AG09319 (cell line): ENCODE measurements at places on chromosomes 7 and 10.

GRCh38 chr7:157977306-157977705, 610.3 kb downstream of the PTPRN2 start:
- DNase-seq: no peak

- no peak for DNase-seq
Observed at GRCh38 chr7:132757783-132758182, 181.5 kb upstream of the PLXNA4 start.

DNA sequence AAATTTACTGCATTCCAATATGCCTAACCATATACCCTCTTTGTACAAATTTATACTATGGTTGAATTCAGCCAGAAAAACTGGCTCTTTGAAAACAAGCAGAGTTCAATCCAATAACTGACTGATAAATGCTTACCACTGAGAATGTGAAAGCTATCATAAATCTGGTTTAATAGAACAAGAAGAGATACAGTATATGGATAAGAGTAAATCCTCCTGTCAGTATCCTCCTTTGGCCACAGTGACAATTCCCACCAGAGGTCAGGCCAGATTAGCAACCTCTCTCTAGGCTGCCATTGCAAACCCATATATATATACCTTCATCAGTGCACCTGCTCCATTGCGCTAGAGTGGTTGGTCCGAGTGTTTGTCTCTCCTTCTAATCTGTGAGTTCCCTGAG, 647.2 kb downstream of the GRM8 start:
- DNase-seq: no peak

GRCh38 chr10:77873536-77874380, 52.8 kb downstream of the DLG5 start:
- DNase-seq: no peak

DNA sequence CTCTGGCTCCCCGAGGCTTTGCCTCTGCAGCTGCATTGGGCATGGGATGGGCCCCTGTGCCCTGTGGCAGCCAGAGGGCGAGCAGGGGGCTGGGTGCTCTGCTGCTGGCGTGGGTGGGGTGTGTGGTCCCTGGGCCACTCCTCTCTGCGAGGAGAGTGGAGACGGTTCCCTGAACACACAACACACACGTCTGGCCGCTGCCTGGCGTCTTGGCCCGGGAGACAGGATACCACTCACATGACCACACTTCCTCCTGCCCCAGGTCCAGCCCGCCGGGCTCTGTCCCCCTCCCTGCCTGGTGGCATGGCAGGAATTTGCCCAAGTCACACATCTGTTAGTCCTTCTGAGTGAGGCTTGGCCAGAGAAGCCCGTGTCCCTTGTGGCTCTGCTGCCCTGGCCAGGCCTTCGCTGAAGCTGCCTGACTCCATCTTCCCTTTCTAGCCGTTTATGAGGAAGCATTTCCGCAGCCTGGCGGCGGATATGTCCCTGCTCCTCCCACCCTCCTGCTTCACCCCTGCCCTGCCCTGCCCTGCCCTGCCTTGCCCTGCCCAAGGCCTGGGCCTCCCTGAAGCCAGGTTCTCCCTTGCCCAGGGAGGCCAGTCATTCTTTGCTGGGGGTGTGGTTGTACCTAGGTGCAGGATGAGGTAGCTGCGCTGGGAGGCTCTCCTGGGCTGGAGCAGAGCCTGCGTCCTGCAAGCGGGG, 3.0 kb downstream of the BRI3 start:
- DNase-seq: peak; percentile 57

- DNase-seq: no peak
Observed at GRCh38 chr7:47349401-47349800, 232.5 kb downstream of the TNS3 start.

GRCh38 chr7:46707973-46708372, 786.9 kb upstream of the IGFBP3 start:
- no peak for DNase-seq

GRCh38 chr10:44995914-44996669, 4.6 kb upstream of the ZNF22 start:
- peak; percentile 75 for DNase-seq

DNA sequence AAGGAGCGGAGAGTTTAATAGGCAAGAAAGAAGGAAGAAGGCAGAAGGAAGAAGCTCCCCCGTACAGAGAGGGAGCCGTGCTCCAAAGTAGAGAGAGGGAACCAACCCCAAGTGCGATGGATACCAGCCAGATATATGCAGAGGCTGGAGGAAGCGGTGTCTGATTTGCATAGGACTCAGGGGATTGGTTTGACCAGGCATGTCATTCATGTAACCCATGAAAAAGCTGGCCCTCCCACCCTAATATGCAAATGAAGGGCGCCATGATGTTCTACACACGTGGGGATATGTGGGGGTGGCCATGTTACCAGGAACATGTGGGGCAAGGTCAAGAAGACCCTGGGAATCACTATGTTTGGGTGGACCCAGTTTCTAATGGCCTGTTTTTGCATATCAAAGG, 40.6 kb upstream of the FAM3C start:
- no peak for DNase-seq

DNA sequence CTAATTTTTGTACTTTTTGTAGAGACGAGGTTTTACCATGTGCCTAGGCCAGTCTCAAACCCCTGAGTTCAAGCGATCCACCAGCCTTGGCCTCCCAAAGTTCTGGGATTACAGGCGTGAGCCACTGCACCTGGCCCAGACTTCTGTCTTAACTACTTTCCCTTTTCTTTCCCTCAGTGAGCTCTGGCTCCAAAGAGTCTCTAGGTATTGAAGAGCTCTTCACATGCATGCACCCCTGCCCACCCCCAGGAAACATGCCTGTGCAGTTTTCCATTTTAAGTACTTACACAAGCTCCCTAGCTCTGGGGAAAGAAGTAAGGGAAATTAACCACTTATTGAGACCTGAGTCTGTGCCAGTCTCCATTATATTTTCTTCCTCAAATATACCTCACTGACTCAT, 2.0 kb downstream of the MYOZ1 start:
- DNase-seq: no peak

- DNase-seq: no peak
Observed at GRCh38 chr10:128863411-128863810, 603.6 kb upstream of the MGMT start.

GRCh38 chr10:125159932-125160855, at the start of gene CTBP2:
TSS of gene CTBP2 (minus strand) at chr10:125160563.
- no peak for DNase-seq

- no peak for DNase-seq
Observed at GRCh38 chr7:132437730-132438129, 138.5 kb downstream of the PLXNA4 start.

DNA sequence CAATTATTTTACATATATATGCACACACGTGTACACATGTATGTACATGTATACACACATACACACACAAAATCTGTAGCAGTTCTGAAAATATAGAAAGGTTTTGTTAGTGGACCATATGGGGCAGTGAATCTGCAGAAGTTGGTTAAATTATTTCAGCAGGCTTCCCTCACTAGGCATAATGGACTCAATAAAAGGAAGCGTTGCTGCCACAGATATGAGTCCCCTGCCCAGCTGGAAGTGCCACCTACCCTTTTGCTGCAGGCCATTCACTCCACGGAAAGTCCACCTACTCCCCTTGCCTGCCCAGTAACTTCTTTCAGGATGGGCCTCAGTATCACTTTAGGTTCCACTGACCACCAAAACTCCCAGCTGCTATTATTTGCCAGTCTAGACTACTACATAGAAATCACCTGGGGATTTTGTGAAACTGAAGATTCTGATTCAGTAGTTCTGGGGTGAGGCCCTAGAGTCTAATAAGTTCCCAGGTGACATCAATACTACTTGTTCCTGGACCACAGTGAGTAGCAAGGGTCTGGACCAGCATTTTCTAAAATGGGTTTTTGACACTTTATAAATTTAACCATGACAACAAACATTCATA, 29.3 kb upstream of the CROT start:
- DNase-seq: no peak

- no peak for DNase-seq
Observed at GRCh38 chr7:158976468-158976848, 120.1 kb downstream of the DYNC2I1 start.

- DNase-seq: no peak
Observed at GRCh38 chr7:36736090-36736898, 12.0 kb upstream of the AOAH start.

- DNase-seq: no peak
Observed at GRCh38 chr7:27242555-27243339, at the start of gene EVX1. TSS of gene EVX1 (plus strand) at chr7:27242802. CDS start at chr7:27243031, 229 bp downstream.
